Stimulated activated CD8-positive, alpha-beta memory T cell treated with anti-CD3 and anti-CD28 coated beads, Interleukin-4, amount 100 ng/mL, for 24 hours (primary cell): ENCODE measurements at places on chromosomes 5 and 9.

DNA sequence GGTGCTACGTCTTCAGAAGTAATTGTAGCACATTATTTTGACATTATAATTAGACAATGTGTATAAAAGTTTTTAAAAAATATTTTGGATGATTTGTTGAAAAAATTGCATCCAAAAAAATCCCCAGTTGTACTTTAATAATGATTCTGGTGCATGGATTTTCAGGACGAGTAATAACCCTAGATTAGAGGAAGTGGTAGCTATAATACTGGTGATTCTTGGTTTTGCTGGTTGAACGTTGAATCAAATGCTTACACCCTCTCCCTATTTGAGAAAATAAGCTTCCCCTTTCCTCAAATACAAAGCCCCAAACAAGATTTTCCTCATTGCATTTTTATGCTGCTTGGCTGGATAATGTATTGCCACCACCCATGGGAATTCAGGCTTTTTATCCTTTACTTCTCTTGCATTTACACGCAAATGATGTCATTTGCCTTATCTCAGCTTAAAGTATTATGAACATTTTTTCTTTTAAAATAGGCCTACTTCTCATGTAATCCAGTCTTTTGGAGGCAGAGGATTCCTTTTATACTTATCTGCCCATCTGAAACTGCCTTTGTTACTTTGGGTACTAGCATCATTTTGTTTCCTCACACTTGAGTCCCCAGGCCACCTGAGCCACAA lies 86.3 kb downstream of the UBE2R2 start:
- no peak for DNase-seq

- no peak for DNase-seq
Observed at GRCh38 chr9:84959339-84959738, 289.8 kb downstream of the NTRK2 start.

GRCh38 chr9:120531683-120532300 lies 48.2 kb downstream of the CDK5RAP2 start:
- DNase-seq = no peak

- no peak for DNase-seq
Observed at GRCh38 chr5:31935496-31936369, 238.4 kb downstream of the GOLPH3 start.
